T-helper 9 cell (primary cell): ENCODE measurements at places on chromosomes 2 and 18.

DNA sequence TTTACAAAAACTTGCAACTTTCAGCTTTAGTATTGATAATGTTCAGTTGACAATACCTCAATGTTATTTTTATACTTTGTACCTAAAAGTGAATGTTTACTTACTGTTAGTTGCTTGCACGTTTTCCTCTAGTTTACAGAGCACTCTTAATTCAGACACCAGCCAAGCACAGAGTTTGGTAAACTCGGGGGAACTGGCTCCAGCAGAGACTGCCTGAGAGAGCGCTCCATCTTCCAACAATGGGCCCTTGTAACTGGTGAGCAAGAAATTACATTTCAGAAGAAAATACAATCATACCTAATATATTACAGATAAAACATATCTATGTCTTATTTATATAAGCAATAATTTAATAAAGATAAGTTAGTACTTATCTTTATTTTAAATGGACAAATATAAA lies 3.7 kb downstream of the FAM98A start:
- no peak for DNase-seq

DNA sequence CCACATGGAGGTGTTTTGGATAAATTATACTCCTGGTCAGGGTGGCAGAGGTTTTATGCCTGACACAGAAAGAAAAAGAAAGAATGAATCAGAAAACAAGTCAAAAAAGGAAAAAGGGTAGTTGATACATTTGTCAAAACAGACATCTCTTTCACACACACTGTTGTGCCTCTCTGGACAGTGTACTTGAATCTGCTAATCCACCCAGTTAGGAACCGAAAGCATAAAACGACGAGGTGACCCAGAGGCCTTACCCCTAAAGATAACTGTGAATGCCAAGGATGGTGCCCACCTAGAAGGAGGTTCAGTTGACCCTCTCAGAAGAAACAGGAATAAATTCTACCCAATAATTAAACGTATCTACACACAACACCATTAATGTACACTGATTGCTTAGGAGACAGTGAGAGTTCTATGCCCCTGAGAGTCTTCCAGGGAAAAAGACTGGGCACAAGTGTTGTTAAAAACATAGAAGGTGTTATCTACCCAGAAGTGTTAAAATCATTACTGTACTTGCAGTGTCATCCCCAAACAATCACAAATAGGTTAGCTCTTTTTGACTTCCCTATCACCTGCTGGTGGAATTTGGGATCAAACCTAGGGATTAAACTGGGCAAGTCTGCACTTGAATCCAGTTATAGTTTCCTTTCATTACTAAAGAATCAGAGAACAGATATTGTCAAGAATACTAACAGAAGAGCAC lies 123.2 kb upstream of the DNAJC10 start:
- no peak for DNase-seq

DNA sequence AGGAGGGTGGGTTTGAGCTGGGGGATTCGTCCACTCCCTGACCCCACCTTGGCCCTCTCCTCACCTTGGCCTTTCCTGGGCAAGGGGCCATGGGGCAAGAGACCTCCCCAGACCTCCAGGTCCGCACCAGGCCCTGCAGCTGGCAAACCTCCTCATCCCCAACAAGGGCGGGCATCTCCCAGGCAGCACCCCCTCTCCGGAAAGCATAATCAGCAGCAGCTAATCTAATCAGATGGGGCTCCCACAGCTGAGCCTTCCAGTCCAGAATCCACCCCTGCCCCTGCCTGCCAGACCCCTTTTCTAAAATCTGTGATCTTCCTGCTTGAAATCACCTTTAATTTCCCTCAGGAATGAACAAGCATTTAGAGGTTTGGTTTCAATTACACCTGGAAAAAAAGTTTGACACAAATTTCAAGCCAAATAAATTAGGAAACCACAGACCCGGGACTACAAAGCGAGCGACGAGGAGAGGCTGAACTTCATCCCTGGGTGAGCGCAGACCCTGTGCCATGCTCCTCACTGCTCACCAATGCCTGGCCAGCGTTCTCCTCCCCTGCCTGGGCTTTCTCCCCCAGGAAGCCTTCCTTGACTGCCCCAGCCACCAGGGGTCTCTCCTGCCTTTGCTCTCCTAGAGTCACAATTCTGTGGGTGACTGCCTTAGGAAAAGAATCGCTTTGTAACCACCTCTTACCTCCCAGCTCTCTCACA lies 143.0 kb upstream of the MYCN start:
- no peak for DNase-seq

- no peak for DNase-seq
These were observed 584.3 kb downstream of the ADCYAP1 start for GRCh38 chr18:1488957-1489356.

DNA sequence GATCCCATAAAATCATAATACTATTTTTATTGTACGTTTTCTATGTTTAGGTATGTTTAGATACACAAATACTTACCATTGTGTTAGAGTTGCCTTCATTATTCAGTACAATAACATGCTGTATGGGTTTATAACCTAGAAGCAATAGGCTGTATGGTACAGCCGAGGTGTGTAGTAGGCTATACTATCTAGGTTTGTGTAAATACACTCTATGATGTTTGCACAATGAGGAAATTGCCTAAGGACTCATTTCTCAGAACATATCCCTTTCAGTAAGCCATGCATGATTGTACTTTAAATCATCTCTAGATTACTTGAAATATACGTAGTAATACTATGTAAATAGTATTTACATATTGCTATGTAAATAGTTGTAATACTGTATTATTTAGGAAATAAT lies 156.7 kb downstream of the CDCA7 start:
- no peak for DNase-seq

- no peak for DNase-seq
These were observed 15.0 kb downstream of the MLPH start for GRCh38 chr2:237501892-237502513.

DNA sequence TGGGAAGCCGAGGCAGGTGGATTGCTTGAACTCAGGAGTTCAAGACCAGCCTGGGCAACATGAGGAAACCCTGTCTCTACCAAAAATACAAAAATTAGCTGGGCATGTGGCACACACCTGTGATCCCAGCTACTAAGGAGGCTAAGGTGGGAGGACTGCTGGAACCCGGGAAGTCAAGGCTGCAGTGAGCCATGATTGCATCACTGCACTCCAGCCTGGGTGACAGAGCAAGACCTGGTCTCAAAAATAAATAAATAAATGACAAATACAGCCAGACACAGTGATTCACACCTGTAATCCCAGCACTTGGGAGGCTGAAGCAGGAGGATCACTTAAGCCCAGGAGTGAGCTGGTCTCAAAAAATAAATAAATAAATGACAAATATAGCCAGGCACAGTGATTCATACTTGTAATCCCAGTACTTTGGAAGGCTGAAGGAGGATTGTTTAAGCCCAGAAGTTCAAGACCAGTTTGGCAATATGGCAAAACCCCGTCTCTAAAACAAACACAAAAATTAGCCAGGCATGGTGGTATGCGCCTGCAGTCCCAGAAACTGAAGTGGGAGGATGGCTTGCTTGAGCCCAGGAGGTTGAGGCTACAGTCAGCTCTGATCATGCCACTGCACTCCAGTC lies 6.2 kb downstream of the KANSL3 start:
- no peak for DNase-seq
